ENCODE measurements at places on chromosomes 4 and X.

DNA sequence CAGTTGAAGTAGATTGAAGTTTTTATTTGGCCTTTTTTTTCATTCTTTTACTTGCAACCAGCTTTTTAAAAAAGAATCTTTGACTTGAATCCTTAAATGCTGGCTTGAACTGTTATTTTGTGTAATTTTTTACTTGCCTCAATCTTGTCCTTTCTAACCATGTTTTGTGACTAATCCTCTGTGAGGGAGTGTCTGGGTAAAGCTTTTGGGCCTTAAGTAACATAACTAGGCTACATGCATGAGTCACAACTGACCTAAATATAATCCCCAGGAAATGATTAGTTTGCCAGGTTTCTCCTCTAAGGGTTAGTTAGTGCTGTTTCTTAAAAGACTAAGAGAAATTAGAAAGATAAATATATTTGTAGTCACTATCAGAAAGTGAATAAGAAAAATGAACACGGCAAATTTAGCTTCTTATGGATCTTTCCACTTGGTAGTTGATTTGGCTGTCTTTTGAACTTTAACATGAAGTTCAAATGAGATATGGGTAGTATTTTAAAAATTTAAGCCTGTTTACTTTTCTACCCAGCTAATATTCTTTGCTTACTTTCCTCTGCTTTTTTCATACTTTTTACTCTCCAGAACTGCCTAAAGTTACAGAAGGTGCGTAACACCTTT is 13.0 kb downstream of the EXOC1 start:
- DNase-seq, result no peak

- DNase-seq, result no peak
Measured at GRCh38 chrX:42992199-42992943, 214.4 kb upstream of the PPP1R2C start.

DNA sequence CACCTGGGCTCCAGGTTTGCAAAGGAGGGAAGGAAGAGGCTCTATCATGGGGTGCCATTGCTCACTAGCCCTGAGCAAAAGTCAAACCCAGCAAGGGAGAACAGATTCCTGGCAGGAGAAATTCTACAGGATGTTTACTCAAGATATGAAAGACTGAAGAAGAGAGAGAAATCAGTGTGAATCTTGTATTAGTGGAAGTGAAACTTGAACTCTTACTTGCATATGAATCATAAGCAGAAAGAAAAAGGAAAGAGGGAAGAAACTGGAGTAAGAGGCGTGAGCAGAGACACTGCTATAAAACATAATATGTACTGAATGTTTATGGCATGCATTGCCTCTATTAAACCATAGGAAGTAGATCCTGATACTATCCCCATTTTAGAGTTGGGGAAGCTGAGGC is 60.9 kb downstream of the C4orf46 start:
- DNase-seq, result no peak

DNA sequence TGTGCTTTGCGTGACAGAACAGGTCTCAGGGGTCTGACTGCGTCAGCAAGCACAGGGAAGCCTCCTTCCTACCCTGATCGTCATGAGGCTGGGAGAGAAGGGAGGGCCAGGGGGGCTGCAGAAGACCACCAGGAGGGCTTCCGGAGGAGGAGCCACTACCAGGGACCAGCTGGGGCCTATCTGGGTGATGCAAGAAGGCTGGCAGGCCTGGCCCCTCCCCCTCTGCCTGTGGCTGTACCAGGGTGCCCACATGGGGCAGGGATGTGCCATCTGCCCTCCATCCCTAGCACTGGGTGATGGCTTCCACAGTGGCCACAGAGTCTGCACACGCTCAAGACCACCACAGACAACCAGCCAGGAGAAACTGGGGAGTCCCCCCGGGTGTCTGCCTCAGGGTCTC is 116.4 kb upstream of the NKX1-1 start:
- peak; percentile 55 for DNase-seq

DNA sequence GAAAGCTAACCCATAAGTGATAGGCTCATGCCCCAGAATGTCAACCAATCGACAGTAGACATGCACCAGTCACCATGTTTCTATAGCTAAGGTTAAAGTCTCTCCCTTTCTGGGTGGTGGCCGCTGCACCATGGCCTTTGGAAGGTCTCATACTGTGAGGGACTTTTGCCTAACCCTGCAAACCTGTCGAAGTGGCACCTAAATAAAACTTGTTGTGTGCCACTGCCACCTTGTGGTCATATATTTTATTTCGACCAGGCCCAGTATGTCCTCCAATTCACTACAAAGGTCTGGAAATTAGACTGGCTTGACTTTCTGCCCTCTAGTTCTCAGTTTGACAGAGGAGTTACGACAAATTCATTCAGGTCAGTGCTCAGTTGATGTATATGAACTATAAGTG is 163.1 kb downstream of the SMARCA1 start:
- no peak for DNase-seq

DNA sequence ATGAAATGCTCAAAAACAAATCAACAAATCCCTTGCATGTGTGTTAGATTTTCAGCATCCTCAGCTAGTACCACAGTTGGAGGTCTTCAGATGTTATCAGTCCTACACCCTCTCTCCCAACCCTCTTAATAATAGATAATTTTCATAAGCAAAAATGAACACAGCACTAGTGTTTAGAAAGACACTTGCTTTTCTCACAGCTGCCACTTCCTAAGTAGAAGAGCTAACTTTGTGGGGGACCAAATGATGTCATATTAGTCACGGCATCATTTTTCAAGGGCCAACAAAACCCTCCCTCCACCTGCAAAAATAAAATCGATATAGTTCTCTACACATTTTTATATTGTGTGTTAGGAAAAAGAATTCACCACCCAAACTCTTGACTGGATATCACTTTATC is 163.5 kb upstream of the GYPA start:
- DNase-seq, result no peak

DNA sequence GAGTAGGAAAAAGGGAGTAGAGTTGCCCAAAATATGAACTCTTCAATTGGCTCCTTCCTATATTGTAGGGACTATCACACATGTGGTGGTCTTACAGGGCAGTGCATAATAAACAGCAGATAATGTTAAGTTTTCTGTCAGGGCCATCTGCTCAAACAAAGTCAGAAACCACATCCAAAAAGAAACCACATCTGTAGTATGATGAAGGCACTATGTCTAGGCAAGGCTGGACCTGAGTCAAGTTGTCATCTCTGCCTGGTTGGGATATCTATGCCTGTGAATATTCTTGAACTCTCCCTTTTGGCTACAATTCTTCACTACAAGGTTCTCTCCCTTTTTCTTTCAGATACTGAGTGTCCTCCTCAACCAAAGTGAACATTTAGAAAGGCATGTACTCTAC is 109.4 kb upstream of the C1GALT1C1 start:
- no peak for DNase-seq

GRCh38 chr4:27315625-27316024 is 455.0 kb downstream of the STIM2 start:
- no peak for DNase-seq

DNA sequence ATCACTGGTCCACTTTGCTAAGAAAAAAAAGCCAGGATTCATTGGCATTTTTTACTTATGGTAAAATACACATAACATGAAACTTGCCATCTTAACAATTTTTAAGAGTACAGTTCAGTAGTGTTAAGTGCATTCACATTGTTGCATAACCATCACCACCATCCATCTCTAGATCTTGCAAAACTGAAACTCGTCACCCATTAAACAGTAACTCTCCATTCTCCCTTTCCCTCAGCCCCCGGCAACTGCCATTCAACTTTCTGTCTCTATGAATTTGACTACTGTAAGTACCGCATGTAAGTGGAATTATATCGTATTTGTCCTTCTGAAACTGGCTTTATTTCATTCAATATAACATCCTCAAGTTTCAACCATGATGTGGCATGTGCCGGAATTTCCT is 56.3 kb upstream of the LNX1 start:
- no peak for DNase-seq

- no peak for DNase-seq
Measured at GRCh38 chr4:155305619-155306018, 71.1 kb downstream of the MAP9 start.

GRCh38 chr4:4991541-4992099 is 27.6 kb downstream of the CYTL1 start:
- DNase-seq, result no peak

GRCh38 chr4:53656421-53656981 is 65.2 kb upstream of the LNX1 start:
- DNase-seq, result no peak

DNA sequence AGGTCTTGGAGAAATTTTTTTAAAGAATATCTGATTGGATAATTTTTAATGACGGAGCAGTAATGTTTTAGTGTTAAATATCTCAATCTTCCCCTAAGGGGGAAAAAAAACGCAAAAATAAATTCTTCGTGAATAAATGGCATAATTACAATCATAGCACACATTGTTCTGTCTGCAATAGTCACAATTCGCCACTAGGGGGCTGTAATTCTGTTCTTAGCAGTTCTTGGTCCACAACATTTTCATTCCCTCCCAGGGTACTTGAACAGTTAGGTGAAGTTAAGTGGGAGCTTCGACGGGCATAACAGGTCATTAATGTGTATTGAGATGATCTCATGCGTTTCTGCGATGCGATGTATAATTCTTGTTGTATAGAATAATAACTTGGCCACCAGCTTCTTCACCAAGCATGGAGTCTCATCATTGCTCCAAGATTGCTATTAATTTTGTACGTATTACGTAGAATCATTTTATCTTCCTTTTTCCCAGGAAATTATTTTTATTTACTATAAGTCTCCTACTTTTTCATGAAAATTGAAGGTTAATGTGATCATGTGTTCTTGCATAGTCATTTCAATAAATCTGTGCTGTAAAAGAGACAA is 27.2 kb downstream of the HTR2C start:
- DNase-seq, result no peak

- DNase-seq, result no peak
Measured at GRCh38 chrX:79182071-79182470, 37.6 kb downstream of the GPR174 start.

- DNase-seq, result no peak
Measured at GRCh38 chr4:101322743-101323142, 24.6 kb downstream of the PPP3CA start.

DNA sequence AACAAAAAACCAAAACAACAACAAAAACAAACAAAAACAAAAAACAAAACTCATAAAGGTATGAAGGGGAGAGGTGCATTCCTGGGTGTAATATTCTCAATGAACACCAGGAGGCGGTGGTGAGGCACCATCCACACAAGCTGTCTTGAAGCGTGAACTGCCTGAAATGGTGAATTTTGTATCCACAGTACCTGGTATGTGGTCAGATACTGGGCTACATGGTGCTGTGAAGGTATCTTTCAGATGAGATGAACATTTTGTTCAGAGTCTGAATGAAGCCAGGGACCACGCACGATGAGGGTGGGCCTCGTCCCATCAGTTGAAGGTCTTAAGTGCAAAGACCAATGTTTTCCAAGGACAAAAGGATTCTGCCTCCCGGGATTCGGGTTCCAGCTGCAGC is 58.5 kb downstream of the ASMT start:
- DNase-seq, result no peak

GRCh38 chr4:100108869-100109268 is 81.4 kb downstream of the DDIT4L start:
- no peak for DNase-seq

- no peak for DNase-seq
Measured at GRCh38 chrX:39247536-39247935, 446.3 kb downstream of the MID1IP1 start.

GRCh38 chr4:30103455-30103854 is 616.7 kb upstream of the PCDH7 start:
- DNase-seq, result no peak

GRCh38 chr4:14568351-14568750 is 433.9 kb upstream of the CPEB2 start:
- no peak for DNase-seq

DNA sequence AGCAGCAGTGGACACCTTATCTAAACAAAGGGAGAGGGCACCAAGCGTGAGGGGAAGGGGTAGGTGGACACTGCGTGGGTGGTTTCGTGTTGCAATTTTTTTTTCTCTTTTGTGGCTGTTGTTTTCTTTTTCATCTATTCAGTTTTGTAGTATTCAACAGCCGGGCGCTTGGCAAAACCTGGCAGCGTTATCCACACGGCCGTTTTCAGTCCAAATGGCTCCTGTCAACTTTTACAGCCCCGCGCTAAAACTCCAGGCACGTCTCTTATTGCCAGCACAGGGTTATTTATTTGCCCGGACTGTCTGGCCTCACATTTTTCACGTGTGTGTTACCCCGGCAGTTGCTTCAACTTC is 192.2 kb downstream of the BCOR start:
- DNase-seq, result no peak

GRCh38 chr4:176188654-176189053 is 6.7 kb downstream of the SPATA4 start:
- DNase-seq, result no peak
